ENCODE measurements at places on chromosomes 12 and 14. TPM values are rescaled to one million over a fixed set of nuclear protein-coding genes. Genes with fewer than 3 reads are reported as not detected.

KSR2 gene
- total RNA-seq = not detected

ASCL1 gene
- total RNA-seq = not detected

BCL2L14 gene
- total RNA-seq = not detected

RNF212B gene
- total RNA-seq = not detected

LRRK2 gene
- 1.2 TPM for total RNA-seq

TSHR gene
- total RNA-seq = not detected
